ENCODE measurements at places on chromosomes 11 and 22.

- no peak for DNase-seq
Measured at GRCh38 chr22:19758896-19759426, 1.6 kb upstream of the TBX1 start.

- DNase-seq = no peak
Measured at GRCh38 chr22:50626850-50627641, 906 bp downstream of the ARSA start.

GRCh38 chr22:48146426-48146825, 1384.0 kb downstream of the TBC1D22A start:
- DNase-seq = peak; percentile 43

GRCh38 chr22:40412441-40412840, 42.0 kb downstream of the SGSM3 start:
- DNase-seq = no peak

DNA sequence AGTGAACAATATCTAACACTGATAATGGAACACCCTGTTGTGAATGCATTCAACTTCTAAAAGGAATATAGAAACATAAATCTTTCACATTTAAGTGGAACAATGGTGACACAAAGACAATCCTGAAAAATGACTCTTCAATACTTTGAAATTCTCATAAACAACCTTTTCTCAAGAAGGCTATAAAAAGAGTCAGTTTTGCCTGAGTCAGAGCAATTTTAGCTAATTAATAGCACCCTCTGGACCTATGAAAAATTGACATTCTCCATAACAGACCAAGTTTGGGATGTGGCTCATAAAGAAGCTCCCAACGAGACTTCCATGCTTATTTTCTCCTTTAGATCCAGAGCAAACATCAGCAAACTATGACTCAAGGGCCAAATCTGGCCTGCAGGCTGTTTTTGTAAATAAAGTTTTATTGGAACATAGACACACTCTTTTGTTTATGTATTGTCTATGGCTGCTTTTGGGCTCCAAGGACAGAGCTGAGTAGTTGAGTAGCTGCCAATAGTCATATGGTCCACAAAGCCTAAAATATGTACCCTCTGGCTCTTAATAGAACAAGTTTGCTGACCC, 108.0 kb downstream of the MAML2 start:
- DNase-seq = no peak

DNA sequence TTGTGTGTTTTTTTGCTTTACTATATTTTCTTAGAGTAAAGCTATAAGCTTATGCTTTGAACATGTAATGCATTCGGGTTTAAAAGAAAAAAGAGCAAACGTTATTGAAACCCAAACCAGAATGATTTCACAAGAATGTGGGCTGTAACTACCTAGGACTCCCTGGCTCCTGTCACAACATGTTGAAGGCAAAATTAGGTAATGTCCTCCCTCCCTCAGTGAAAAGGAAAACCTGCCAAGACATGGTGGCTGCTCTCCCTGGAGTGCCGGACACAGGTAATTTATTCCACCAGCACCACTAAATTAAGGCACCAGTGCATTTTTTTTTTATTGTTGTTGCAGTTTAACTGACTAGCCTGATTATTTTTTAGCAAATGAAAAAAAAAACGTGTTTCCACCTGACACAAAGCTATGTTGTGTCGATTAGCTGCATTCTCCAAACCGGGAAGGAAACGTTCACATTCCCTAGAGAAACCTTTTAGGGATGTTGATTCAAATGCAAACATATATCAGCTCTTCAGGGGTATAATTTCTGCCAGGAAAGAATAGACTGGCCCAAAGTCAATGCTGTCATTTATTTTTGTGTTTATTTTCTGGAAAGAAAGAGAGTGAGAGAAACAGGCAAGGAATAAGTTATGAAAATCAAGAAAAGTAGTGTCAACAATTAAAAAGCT, 134.6 kb downstream of the CCDC34 start:
- DNase-seq = peak; percentile 75

Measured in NCI-H1092 treated with DMSO at 0.1 percent for 48 hours (cell line).